ENCODE measurements at places on chromosomes 11 and 22.

DNA sequence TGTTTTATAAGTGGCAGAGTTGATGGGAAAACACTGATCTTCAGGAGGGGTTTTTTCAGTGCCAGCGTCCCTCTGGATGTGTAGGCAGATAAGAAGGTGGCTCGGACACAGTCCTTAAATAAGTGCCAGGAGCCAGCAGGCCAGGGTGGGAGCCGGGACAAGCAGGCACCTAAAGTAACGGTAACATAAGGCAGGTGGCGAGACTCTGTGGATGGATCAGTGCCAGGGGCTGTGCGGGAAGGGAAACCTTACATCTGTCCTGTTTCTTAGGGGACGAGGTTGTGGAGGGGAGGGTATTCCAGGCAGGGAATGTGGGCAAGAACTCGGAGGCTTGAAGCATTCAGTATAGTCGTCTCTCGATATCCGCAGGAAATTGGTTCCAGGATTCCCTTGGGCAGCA, 15.9 kb downstream of the BCR start:
- DNase-seq: no peak

- no peak for DNase-seq
Observed at GRCh38 chr11:105282658-105283057, 143.1 kb upstream of the CARD18 start.

DNA sequence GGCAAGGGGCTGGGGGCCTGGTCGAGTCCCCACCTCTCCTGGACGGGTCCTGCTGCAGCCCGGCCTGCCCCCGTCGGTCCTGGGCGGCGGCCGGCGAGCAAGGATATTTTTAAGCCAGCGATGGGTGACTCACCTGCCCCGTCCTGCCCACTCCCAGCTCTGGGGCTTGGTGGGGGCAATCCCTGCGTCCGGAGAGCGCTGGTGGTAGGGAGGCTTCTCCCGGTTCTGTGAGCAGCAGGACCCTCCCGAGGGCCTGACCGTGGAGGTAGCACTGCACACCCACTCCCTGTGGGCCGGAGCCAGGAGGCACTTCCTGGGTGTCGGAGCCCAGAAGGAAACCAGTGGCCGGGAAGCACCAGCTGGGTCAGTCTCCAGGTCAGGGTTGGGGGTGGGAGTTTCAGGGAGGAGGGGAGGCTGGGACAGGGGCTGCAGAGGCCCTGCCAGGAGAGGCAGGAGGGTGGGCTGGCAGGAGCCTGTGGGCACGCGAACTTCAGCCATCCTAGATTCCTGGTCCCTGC, 467 bp downstream of the EPS8L2 start:
- DNase-seq: no peak

GRCh38 chr11:77144857-77145428, 16.9 kb downstream of the MYO7A start:
- DNase-seq: no peak

DNA sequence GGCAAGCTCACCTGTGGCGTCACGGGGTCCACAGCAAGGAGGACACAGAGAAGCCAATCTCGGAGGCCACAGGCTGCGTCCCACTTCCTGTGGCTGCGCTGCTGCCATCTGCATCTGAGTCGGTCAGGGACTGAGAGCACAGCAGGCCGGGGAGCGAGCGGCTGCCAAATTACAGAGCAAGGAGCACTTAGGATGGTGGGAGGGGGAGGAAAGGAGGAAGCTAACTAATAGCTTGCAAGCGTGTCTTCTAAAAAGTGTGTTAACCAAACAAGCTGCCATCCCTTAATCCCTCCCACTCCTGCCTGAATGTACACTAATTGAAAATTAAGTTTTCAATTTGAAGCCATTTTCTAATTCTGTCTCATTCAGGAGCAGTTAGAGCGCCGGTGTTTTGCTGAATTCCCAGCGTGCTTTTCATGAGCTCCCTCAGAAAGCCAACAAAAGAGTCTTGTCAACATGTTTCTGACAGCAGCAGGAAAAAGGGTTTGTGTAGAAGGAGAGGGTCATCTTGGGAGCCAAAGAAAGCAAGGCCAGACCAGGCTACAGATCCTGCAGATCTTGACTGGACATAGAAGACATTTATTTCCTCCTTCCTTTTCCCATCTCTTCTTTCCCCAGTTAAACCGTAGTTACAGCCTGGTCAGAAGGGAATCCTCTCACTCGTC, 42.4 kb upstream of the API5 start:
- no peak for DNase-seq

- DNase-seq: no peak
Observed at GRCh38 chr11:133052537-133052936, 479.8 kb downstream of the OPCML start.

- DNase-seq: no peak
Observed at GRCh38 chr22:39098576-39098975, 1.5 kb downstream of the APOBEC3H start.

DNA sequence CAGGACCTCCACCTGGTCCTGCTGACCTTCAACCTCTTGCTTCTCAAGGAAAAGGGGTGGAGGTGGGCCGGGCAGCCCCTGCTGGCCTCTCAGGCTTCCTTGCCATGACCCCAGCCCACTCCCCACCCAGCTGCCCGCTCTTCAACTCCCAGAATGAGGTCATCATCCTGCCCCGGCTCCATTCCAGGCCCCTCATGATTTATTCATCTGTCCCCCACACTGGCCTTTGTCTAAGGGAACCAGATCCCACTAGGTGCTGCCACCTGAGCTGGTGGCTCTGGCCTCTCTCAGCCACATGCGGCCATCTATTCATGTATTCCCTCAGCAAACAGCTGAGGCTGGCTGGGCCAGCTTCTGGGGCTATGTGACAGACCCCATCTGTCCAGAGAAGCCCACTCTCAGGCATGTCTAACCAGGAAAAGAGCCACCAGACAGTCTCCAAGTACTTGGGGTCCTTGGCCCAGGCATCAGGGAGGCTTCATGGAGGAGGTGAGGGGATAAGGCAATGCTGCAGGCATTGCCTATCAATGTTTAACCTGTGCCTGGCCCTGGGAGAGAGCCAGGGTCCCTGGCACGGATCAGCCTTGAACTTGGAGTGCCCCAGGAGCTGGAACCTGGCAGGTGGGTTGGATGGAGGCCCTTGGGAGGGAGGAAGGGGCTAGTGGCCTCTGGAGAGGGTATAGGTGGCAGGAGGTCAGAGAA, 2.2 kb upstream of the CABP2 start:
- DNase-seq: no peak

DNA sequence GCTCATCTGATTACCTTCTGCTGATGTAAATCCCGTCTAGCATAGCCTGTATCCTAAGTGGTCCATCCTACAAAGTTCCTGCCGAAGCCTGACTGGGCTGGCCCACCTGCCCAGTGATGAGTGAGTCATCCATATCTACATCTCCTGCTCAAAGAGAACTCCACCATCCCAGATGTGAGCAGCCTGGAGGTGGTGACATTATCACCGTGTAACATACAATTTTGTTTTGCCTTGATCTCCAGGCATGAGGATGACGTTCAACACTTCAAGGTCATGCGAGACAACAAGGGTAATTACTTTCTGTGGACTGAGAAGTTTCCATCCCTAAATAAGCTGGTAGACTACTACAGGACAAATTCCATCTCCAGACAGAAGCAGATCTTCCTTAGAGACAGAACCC, 5.6 kb downstream of the TMA7B start:
- DNase-seq: no peak

GRCh38 chr11:134822897-134823296, 410.9 kb upstream of the B3GAT1 start:
- DNase-seq: no peak

- DNase-seq: no peak
Observed at GRCh38 chr11:69210310-69211035, 54.7 kb downstream of the SMIM38 start.

DNA sequence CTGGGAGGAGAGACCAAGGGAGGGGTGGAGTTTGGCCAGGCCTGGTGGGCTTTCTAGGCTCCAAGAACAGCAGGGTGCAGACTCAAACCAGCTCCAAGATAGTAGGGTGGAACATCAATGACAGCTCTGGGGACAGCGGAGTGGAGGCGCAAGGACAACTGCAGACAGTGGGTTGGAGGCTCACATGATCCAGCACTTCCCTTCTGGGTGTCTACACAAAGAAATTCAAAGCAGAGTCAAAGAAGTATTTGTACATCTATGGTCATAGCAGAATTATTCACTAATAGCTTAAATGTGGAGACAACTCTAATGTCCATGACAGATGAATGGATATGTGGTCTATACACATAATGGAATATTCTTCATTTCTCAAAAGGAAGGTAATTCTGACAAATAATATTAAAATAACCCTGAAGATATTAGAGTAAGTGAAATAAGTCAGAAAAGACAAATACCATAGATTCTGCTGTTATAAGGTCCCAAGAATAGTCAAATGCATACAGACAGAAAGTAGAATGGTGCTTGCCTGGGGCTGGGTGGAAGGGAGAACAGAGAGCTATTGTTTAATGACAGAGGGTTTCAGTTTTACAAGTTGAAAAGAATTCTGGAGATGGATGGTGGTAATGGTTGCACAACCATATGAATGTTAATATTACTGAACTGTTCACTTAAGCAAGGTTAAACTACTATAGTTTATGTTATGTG, 5.5 kb upstream of the GAB4 start:
- DNase-seq: no peak

DNA sequence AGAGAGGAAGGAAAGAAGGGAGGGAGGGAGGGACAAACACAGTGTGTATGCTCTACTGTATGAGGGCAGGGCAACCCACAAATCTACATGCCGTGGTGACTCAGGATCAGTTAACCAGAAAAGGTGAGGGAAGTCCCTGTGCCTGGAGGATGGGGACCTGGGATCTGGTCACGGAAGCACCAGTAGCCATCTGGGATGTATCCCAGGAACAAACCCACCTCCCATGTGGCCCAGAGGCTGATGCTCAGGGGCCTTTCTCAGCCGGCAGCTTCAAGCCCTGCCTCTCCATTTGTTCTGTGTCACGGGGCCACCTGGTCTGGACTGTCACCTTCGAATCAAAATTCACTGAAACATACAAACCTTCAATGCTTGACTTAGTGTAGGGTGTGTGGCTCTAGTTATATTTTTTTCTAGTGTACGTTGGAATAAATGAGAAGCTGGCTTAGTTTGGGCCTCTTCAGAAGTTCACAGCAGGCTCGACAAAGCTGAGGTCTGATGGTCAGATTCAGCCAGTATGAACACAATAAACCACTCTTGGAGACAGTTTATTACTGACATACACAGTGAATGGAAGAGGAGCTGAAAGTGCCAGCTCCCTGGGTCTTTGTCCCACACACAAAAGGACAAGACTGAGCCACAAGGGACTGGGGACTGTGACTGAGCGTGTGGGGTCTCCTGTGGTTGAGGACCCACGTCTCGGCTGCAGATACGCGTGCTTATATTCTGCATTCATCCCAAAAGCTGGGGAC, 23.5 kb upstream of the RTL6 start:
- DNase-seq: no peak

DNA sequence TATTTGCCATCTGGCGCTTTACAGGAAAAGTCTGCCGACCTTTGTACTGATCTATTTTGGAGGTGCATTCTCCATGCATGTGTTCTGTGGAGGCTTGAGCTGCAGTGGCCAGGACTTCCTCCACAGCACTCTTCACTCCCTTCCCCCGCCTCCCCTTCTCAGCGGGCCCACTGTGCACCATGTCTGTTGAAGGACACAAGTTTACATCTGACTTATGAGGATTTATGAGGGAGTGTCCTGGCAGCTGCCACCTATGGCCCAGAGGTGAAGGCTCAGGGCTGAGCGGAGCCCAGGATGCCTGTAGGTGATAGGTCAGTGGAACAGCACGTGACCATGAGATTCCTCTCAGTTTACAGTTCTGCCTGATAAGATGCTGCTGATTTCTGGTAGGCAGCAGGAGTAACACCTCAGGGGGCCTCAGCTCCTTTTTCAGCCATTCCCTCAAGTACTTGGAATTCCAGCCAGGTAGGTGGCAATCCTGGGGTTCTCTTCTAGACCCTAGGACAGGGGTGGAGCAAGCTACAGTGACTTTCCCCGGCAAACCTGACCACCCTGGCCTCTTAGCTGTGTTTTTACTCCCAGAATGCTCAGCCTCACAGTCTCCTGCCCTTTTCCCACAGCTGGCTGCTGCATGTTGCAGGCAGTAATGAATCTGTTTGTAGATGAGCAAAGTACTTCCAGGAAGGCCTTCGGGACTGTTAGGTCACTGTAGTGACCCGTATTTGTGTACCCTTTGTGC, 59.9 kb downstream of the PPFIBP2 start:
- DNase-seq: no peak

GRCh38 chr11:64829536-64830251, 14.8 kb downstream of the CDC42BPG start:
- no peak for DNase-seq

DNA sequence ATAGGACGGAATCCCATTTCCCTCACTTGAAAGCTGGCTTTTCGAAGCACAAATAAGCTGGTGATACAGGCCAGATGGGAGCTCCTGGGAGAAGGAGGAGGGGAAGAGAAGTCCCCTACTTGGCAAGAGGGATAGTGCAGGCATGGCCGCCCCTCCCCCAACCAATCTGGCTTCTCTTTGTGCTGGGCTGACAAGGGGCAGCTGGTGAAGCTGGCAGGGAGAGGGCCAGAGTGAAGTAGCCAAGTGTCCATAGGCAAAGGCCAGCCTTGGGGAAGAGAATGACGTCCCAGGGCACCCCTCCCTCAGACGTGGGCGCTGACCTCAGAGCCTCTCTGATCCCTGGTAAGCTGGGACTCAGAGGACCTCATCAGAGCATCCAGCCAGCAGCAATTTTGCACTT, 78.7 kb upstream of the GRAMD1B start:
- no peak for DNase-seq

- DNase-seq: no peak
Observed at GRCh38 chr11:94184362-94184761, 55.7 kb downstream of the PANX1 start.

GRCh38 chr11:91664521-91664920, 560.1 kb upstream of the FAT3 start:
- no peak for DNase-seq

DNA sequence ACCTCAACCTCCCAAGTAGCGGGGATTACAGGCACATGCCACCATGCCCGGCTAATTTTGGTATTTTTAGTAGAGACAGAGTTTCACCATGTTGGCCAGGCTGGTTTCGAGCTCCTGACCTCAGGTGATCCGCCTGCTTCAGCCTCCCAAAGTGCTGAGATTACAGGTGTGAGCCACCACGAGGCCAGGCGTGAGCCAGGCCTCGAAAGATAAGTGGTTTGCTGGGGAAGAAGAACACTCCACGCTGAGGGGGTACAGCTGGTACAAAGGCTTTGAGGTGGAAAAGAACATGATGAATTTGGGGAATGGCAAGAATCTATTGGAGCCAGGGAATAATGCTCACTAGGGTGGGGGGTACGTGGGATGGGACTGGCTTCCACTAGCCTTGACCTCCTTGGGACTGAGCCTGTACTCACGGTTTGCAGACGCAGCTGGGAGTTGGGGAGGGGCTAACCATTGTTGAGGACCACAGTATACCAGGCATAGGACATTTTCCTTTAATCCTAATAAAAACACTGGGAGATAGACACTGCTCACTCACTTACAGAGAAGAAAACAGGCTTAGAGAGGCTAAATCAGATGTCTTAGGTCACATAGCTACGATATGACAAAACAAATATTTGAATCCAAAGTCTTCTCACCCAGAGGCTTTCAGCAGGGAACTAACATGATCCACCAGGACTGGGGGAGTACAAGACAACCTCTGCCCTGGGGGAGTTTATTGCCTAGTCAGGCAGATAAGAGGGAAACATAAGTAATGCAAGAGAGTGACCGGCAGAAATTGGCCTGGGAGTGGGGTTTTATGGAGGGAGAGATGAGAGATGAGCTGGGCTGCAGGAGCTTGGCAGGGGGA, 4.9 kb downstream of the SLCO2B1 start:
- no peak for DNase-seq

- DNase-seq: no peak
Observed at GRCh38 chr11:117839380-117839881, 14.9 kb upstream of the FXYD2 start.
